ENCODE measurements at places on chromosomes 12 and 14.
A peak's percentile ranks its signal among the peaks of the same experiment; 100 is the strongest.

- DNase-seq: peak; percentile 44
Observed at GRCh38 chr12:124884587-124885438, 21.1 kb upstream of the SCARB1 start.

DNA sequence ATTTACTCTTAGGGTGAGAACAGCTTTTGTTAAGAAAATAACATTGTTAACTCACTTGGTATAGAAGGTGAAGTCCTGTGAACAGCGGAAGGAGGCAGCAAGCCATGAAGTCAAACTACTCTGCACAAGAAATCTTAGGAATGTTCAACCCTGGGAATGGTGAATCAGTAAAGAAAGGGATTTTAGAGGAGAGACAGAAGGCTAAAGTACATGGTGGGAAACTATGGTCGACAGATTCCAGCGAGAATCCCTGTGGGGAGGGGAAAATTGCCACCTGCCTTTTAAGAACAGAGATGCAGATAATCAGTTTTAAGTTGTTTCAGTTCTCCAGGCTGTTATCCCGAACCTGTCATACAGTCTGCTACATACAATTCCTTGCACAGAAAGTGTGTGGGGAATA, 63.2 kb upstream of the PTPRR start:
- DNase-seq: no peak

DNA sequence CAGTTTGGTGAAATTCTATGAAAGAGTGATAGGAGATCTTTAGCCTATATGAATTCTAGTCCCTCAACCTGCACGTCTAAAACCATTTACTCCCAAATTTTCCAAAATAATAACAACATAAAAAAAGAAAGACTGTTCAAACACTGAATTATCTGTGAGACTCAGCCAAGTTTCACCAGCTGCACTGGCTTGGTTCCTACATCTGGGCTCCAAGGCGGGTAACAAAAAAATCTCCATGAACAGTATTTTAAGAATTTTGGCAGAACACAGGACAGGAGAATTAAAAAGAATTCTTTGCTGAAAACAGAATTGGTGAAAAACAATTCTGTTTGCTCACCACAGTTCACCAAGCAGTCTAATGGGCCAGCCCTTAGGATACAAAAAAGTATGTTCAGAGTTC, 536.8 kb upstream of the ATP2B1 start:
- DNase-seq: no peak

- no peak for DNase-seq
Observed at GRCh38 chr12:103833095-103833775, 7.8 kb downstream of the NT5DC3 start.

GRCh38 chr14:32656601-32657000, 282.1 kb upstream of the NPAS3 start:
- no peak for DNase-seq

DNA sequence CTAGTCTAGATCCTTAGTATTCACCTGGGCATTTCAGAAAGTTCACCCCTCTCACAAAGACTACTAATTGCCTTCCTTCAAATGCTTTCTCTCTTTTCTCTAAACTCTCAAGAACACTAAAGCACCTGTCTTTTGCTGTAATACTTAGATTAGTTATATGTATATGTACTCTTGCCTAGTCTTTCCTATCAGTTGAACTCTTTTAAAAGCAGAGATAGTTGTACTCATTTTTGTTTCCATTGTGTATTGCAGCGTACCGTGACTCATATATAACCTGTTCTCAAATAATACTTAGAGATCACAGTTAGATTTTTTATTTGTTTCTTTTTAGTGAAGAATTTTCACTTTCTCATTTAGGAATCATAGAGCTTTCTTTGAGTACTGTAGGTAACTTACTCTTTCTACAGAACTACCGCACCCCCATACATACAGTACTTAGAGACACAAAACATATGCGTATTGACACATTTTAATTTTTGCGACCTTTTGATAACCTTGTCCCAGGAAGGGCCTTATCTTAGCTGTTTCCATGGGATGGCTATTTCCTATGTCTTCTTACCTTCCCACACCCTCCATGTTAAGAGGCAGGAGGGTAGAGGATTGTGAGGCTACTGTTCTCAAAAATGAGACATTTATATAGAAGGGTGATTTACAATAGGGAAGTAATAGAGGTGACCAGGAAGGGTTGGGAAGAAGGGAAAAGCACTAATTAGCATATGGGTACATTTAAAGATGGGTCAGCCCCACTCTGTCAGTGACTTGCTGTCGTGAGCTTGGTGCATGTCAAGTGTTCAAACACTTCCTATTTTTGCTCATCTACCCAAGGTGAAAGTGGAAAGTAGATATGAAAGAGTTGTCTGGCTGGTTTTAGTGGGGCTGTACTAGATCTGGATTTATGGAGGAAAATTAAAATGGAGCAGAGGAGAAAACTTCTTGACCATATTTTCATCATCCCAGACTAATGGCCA, 74.3 kb downstream of the PLEKHA5 start:
- no peak for DNase-seq

- no peak for DNase-seq
Observed at GRCh38 chr14:61191733-61192132, 89.4 kb downstream of the TMEM30B start.

GRCh38 chr12:79200176-79200575, 335.6 kb downstream of the SYT1 start:
- DNase-seq: no peak

GRCh38 chr12:48280572-48280971, 70.1 kb downstream of the ZNF641 start:
- no peak for DNase-seq

- DNase-seq: no peak
Observed at GRCh38 chr12:76864791-76865400, 13.9 kb downstream of the CSRP2 start.

GRCh38 chr12:118537481-118537917, 161.1 kb downstream of the SUDS3 start:
- no peak for DNase-seq

DNA sequence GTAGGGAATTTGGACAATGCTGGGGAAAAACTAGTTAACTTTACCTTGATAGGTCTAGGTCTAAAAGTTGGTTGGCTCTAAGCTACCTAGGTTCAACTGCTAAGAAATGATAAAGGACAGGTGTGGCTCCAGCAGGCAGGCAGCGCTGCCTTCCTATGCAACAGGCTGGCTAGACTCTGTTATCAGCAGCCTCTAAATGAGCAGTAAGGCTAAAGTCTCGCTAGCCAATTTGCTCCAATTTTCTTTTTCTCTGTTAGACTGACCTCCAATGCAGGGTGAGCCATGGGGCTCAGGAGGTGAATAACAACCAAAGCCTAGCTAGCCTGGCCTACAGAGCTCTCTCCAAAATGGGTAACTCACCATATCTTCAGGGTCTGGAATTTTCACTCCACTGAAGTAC, 26.5 kb downstream of the DMAC2L start:
- no peak for DNase-seq

GRCh38 chr12:51023625-51024382, 2.4 kb downstream of the SLC11A2 start:
- DNase-seq: no peak

DNA sequence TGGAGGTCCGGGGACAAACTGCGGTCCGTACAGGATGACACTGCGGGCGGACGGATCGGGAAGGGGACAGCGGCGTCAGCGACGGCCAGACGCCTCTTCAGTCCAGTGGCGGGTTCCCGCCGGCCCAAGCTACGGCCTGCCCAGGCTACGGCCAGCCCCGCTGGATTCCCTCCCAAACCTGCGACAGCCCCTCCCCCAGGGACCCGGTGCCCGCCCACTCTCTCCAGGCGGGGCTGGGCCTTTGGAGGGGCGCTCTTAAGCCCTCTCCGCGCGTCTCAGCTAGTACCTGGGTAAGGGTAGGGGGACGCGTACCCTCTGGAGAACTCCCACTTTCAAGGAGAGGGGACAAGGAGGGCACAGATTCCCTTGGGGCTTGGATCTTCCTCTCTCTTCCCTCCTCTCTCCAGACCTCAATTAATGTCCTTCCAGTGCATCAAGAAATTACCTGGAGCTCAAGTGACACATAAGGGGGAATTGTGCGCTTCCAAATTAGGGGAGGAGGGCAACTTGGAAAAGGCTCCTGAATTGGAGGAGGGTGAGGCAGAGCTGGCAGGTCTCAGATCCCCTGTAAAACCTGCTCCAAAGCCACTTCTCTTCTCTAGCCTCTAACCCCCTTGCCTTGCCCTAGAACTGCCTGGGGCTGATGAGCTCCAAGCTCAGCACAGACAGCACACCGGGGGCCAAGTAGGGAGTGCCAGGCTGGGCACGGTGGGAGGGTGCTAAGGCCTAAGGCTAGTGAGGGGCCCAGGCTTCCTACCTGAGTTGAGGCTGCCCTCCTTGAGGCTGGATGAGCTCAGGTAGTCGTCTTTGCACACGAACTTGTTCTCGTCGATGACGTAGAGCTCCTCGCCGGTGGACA, 3.1 kb downstream of the LHX5 start:
- DNase-seq: no peak

- DNase-seq: no peak
Observed at GRCh38 chr12:11657511-11657910, 8.0 kb downstream of the ETV6 start.

- DNase-seq: no peak
Observed at GRCh38 chr12:7319930-7320329, 16.1 kb downstream of the ACSM4 start.

DNA sequence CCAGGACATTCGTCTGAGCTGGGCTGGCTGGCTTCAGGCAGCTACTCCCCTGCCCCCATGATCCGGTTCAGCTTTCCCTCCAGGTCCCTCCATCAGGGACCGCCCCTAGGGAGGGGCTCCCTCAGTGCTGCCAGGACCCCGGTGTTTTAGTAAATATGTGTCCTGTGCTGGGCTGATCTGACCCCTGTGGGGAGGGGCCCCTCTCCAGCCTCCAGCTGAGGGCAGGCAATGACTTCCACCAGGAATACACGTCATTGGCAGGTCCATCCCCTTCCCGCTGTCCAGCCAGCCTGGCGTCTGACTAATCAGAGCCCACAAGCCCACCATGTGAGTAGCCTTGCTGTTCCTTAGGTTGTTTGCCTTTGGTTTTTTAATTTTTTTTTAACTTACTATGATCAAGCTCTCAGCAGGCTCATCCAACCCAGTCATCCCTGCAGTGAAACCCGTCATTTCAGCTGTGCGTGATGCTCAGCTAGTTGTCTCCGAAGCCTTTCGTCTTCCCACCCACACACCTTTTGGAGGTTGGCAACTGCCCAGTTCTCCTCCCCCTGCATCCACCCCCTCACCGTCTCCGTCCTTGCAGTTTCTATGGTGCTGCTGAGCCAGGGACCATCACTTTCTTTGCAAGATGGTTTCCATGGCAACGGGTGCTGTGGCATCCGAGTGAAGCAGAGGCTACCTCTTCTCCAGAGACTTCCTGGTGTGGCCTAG, 16.0 kb upstream of the SERPINA4 start:
- no peak for DNase-seq

GRCh38 chr12:39440101-39440500, 2.8 kb downstream of the KIF21A start:
- DNase-seq: no peak

DNA sequence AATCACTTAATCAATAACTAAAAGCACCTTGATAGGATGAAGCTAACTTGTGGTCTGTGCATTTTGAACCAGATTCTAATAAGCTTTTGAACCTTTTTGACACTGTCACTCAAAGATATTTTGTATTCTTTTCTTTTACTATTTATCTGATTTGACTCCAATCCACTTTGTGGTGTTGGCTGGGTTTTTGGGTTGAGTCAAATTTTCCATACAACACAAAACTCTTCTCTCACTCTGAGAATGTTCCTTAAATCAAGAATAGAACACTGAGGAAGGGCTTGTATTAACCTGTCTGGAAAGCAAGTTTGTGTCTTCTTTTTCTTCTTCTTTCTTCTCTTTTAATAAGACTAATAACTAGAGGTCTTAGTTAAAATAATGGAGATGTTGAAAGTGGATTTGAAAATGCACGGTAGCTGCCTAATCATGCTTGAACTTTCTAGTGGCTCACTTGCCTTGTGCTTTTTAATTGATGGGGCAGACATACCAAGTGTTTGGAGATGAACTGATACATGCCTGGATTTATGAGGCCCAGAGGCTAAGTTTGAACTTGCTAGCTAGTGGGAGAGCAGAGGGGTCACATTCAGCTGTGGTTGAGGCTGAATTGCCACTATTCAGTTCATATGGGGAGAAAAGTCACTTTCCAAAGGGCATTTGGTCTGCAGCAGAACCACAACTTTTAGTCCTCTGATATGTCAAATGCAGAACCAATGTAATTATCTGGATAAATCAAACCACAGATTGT, 93.5 kb upstream of the PTHLH start:
- DNase-seq: no peak

DNA sequence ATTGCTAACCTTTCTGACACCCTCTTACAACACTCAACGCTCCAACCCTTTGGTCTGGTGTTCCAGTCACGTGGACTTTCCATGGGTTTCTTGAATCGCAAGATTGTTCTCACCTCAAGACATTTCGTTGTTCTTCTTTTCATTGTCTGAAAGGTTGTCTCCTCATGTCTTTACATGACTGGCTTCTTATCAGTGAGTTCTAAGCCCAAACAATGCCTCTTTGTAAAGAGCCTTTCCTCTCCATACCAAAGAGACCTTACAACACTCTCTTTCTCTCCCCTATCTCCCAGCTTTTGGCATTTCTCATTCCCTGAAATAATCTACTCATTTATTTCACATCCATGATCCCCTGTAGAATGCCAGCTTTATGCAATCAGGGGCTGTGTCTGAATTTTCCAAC, 1144.8 kb downstream of the AACS start:
- no peak for DNase-seq

GRCh38 chr12:27048822-27049752, 26.7 kb downstream of the MED21 start:
- DNase-seq: no peak

GRCh38 chr14:54975856-54976255, 51.0 kb downstream of the WDHD1 start:
- no peak for DNase-seq

GRCh38 chr12:104676636-104677035, 219.9 kb downstream of the CHST11 start:
- no peak for DNase-seq

DNA sequence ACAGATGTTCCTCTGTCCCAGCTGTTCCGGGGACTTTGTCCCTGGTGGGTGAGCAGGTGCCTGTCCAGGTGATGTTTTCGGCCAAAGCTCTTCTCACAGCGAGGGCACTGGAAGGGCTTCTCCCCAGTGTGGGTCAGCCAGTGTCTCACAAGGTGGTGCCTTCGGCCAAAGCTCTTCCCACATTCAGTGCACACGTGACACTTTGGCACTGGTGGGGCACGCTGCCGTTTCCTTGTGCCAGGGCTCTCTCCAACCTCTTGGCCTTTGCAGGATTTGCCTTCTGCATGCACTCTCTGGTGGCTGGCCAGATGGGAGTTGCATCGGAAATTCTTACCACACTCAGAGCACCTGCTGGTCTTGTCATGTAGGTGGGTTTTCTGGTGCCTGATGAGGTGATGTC, 7.7 kb downstream of the ZNF641 start:
- DNase-seq: no peak

DNA sequence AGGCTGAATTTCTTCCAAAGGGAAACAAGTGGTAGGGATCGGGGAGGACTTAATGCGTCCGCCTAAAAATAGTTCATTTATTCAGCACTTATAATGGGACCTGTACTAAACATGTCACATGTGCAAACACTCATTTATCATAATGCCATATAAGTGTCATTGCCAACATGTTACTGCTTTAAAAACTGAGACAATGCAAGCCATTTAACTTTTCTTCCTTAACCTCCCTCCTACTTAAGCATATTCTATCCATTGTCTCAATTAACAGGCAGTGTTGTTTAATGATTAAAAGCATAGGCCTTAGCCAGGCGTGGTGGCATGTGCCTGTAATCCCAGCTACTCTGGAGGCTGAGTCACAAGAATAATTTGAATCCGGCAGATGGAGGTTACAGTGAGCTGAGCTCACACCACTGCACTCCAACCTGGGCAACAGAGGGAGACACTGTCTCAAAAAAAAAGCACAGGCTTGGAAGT, 13.5 kb upstream of the SCFD1 start:
- DNase-seq: no peak

GRCh38 chr12:32589165-32589865, 89.8 kb upstream of the DNM1L start:
- no peak for DNase-seq

Data from CMK (cell line).